ENCODE measurements at places on chromosomes 5 and 9. TPM values are rescaled to one million over a fixed set of nuclear protein-coding genes. Genes with fewer than 3 reads are reported as not detected.

Gene TLR4
- not detected for total RNA-seq

DNA sequence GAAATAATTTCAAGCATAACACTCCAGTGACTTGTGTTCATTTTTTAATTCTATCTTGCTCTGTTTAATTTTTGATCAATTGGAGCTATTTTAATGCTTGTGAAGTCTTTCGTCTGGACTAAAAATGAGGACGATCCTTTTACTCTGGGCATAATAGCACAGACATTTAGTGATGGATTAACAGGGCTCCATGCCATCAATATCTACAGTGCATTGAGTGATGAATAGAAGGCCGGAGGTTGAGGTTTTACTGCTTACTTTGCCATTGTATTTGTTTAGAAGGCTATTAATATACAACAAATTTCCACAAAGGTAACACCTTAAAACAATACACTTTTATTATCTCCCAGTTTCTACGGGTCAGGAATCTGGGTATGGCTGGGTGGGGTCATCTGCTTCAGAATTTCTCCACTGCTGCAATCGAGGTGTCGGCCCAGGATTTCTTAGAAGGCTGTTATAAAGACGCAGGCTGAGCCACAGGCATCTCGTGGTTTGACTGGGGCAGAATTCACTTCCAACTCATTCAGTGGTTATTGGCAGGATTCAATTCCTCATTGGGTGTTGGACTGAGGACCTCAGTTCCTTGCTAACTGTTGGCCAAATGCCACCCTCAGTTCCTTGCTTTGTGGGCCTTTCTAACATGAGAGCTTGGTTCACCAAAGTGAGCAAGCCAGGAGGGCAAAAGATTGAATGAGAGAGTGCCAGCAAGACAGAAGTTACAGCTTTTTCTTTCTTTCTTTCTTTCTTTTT is 265.4 kb upstream of the VLDLR start:
- peak; percentile 21 for DNase-seq

- peak; percentile 79 for DNase-seq
These were observed 12.2 kb upstream of the CARD19 start for GRCh38 chr9:93083592-93084470.

DNA sequence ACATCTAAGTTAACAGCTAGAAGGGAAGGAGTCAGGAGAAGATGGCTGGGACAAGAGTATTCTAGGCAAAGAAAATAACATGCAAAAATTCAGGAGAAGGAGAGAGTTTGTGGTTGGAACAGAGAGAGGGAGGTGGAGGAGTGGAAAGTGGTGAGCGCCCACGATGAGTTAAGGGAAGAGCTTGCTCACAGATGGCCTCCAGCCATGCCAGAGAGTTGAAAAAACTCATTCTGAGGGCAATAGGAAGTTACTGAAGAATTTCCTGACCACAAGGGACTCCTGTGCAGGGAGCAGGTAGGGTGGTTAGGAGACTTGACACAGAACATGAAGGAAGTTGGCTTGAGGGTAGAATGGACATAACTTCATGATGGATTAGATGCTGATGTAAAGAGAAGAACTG is 159.7 kb downstream of the DOCK2 start:
- no peak for DNase-seq

DNA sequence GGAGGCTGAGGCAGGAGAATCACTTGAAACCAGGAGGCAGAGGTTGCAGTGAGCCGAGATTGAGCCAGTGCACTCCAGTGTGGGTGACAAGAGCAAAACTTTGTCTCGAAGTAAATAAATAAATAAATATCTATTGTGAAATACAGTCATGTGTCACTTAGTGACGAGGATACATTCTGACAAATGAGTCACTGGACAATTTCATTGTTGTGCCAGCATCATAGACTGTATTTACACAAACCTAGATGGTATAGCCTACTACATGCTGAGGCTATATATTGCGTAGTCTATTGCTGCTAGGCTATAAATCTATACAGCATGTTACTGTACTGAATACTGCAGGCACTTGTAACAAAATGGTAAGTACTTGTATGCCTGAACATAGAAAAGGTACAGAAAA is 61.1 kb upstream of the CCL21 start:
- no peak for DNase-seq

Data from activated CD4-positive, alpha-beta T cell treated with anti-CD3 and anti-CD28 coated beads, Interleukin-2, amount 10 ng/mL, durations not matched to agents 24 days and 14 days (primary cell).